HL-60 (cell line): ENCODE measurements at places on chromosomes 12 and 14.

- no peak for DNase-seq
These were observed 974.1 kb downstream of the TMTC2 start for GRCh38 chr12:83660727-83661358.

- peak; percentile 82 for DNase-seq
These were observed at the start of gene TXNRD1 for GRCh38 chr12:104215638-104216297. Gene TXNRD1, plus strand, starts transcription at chr12:104215779. Its CDS starts 24 bp downstream, at chr12:104215803.

DNA sequence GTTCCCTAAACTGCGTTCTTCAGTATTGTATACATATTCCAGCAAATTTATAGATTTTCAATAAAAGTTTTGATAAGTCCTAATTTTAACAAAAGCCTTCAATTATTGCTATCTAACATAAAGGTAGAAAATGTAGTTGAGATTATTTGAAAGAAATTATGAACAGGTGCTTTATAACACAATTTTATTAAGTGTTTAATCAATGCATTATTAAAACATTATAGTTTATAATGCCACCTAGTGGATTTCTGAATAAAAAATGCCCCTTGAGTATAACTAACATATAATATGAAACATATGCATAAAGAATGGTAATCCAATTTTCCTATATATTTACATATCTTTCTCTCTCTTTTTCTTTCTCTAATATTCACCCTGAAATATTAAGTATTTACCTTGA is 515.3 kb downstream of the SLC6A15 start:
- no peak for DNase-seq

DNA sequence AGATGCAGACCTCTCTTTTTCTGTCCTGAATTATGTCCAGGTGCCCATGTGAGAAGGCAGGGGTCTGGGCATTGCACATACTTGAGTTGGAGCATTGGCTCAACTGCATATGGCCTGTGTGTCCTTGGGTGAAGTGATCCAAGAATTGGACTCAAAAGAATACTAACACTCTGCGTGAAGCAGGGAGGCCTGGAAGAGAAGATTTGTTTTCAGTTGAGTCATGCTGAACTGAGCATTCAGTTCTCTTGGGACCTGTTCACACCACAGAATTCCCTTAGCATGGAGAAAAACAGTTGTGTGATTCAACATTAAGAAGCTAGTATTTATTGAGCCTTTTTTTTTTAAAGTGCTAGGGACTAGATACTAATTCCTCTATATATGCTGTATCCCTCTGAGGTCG is 164.7 kb upstream of the TBX3 start:
- no peak for DNase-seq

- DNase-seq = no peak
These were observed 1.5 kb upstream of the VAMP1 start for GRCh38 chr12:6471989-6472360.

- DNase-seq = no peak
These were observed 86.7 kb upstream of the FZD10 start for GRCh38 chr12:130075497-130076076.

- no peak for DNase-seq
These were observed 23.9 kb downstream of the PLEKHG3 start for GRCh38 chr14:64728106-64728505.

DNA sequence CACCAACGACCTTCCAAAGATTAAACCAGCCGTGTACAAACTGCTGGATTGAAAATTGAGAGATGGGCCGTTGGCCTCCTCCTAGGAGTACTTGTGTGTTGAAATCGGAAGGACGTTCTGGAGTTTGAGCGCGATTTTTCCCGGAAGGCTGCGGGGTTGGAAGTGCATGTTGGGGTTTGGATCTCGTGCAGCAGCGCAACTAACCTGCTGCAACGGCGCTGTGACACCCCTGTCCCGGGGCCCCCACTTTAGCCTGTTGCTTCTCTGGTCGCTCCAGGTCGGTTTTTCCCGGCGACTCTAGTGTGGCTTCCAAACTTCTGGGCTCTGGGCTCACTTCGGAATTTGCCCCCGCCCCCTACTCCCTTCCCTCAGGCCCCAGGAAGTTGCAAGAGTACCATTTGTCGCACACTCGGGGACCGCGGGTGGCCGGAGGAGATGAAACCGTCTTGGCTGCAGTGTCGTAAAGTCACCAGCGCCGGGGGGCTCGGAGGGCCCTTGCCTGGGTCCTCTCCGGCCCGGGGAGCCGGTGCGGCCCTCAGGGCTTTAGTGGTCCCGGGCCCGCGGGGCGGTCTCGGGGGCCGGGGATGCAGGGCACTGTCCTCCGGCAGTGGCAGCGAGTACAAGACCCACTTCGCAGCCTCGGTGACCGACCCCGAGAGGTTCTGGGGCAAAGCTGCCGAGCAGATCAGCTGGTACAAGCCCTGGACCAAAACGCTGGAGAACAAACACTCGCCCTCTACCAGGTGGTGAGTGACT is at the start of gene ACSS3:
Gene ACSS3 (plus strand): TSS at position 394 of the 756 bp plus-strand sequence. CDS start 42 bp downstream, at position 436.
- no peak for DNase-seq

DNA sequence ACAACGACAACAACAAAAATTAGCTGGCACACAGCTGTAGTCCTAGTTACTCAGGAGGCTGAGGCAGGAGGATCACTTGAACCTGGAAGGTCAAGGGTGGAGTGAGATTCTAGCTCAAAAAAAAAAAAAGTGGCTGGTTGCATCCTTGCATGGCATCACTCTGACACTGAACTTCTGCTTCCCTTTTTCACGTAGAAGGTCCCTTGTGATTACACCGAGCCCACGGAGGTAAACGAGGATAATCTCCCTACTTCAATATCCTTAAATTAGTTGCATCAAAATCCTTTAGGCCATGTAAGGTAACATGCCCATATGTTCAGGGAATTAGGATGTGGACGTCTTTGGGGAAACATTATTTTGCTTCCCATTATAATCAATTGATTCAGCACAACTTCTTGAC is 4.0 kb upstream of the PPP4R4 start:
- no peak for DNase-seq

DNA sequence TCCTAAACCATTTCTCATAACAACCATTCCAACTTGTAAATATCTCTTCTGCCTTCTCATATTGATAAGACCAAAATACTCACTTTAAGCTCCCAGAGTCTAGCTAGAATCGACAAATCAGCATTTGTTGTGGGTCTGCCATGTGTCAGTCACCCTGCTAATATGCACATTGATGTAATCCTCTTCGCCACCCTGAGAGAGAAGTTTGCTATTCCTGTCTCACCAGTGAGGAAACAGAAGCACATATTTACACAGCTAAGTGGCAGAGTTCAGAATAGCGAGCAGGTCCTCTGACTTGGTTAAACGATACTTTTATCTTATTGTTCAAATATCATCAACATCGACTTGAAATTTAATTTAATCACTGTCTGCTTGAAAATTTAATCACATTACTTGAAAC is 142.1 kb downstream of the ANO4 start:
- no peak for DNase-seq

- DNase-seq = no peak
These were observed 311.5 kb downstream of the NOVA1 start for GRCh38 chr14:26286081-26286912.

GRCh38 chr14:104657101-104657524 is 32.3 kb upstream of the INF2 start:
- DNase-seq = peak; percentile 70

DNA sequence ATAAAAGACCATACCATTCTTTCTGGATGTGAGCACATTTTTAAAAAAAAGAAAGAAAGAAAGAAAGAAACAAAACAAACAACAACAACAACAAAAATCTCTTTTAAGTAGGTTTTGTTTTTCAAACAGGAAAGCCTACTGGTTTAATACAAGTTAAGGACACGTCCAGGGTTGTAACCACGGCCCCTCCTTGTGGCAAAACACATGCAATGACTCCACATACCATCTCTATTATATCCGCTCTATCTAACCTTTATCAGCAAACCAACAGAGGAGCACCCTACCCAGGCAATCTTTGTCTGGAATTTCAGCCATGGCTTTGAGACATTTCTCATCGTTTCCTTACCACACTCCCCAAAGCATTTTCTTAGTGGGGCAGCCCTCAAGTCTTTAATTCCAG is 360.5 kb upstream of the TMPO start:
- DNase-seq = no peak

GRCh38 chr12:98109266-98109665 is 406.1 kb upstream of the TMPO start:
- DNase-seq = no peak

- no peak for DNase-seq
These were observed 17.2 kb downstream of the CALCOCO1 start for GRCh38 chr12:53710091-53710490.

- DNase-seq = no peak
These were observed 37.0 kb downstream of the FIGNL2 start for GRCh38 chr12:51811203-51812202.

DNA sequence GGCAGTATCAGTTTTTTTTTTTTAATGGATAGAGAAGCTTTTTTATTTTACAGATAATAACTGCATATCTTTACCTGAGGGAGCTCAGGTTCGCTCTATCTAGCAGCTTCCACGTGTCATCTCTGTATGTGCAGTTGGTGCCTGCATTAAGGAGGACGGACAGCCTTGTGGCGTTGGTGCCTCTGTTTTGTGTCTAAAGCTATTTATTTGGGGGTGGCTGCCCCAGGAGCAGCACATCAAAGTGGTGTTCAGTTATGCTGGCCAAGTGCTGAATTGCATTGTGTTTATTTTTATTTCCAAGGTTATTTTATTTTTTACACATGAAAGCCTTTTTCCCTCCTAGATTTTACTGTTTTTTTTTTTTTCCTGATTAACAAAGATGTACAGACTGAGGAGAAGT is 59.7 kb downstream of the RASSF3 start:
- no peak for DNase-seq

GRCh38 chr12:21330682-21331253 is 3.9 kb downstream of the SLCO1A2 start:
- no peak for DNase-seq

- DNase-seq = no peak
These were observed 47.6 kb upstream of the FERMT2 start for GRCh38 chr14:52998376-52999015.

DNA sequence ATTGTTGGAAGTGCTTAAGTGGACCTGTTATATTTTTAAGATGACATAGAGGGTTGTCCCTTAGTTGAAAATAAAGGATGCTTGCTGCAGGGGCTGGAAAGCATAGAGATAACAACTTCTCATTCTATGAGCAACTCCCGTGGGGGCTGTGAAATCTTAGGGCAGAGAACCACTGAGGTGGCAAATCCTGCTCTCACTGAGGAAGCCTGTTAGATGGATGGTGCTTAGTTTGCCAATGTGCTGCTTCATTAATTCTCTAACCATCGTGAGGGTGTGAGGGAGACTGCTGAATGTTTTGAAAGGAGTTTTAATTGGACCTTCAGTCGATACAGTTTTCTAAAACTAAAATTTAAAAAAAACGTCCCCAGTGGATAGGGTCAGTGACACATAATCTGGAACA is 46.5 kb downstream of the PTPRO start:
- no peak for DNase-seq

GRCh38 chr14:20799892-20800544 is 2.6 kb downstream of the RNASE1 start:
- DNase-seq = peak; percentile 87
